CD4-positive, CD25-positive, alpha-beta regulatory T cell (primary cell): ENCODE measurements at places on chromosomes 4 and X.

- no peak for DNase-seq
Measured at GRCh38 chrX:94662689-94663088, 988.7 kb downstream of the FAM133A start.

DNA sequence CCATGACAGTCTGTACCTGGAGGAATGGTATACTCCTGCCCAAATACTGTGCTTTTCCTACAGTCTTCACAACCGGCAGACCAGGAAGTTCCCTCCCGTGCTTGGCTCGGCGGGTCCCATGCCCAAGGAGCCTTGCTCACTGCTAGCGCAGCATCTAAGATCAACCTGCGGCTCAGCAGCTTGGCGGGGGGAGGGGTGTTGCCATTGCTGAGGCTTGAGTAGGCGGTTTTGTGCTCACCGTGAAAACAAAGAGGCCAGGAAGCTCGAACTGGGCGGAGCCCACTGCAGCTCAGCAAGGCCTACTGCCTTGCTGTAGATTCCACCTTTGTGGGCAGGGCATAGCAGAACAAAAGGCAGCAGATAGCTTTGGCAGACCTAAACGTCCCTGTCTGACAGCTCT is 152.7 kb downstream of the TEX11 start:
- DNase-seq: peak; percentile 86

GRCh38 chr4:119675391-119675790 is 46.8 kb upstream of the PDE5A start:
- DNase-seq: no peak

DNA sequence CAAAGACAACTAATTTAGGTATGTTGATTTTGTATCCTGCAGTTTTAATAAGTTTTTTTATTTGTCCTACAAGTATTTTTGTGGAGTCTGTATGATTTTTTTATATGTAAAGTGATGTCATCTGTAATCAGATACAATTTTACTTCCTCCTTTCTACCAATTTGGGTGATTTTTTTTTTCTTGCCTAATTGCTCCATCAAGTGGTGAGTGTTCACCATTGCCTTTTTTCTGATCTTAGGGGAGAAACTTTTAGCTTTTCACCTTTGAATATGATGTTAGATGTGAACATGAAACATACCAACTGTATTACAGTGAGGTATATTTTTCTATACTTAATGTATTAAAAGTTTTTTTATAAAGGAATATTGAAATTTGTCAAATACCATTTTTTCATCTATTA is 362.3 kb downstream of the PABPC4L start:
- no peak for DNase-seq

DNA sequence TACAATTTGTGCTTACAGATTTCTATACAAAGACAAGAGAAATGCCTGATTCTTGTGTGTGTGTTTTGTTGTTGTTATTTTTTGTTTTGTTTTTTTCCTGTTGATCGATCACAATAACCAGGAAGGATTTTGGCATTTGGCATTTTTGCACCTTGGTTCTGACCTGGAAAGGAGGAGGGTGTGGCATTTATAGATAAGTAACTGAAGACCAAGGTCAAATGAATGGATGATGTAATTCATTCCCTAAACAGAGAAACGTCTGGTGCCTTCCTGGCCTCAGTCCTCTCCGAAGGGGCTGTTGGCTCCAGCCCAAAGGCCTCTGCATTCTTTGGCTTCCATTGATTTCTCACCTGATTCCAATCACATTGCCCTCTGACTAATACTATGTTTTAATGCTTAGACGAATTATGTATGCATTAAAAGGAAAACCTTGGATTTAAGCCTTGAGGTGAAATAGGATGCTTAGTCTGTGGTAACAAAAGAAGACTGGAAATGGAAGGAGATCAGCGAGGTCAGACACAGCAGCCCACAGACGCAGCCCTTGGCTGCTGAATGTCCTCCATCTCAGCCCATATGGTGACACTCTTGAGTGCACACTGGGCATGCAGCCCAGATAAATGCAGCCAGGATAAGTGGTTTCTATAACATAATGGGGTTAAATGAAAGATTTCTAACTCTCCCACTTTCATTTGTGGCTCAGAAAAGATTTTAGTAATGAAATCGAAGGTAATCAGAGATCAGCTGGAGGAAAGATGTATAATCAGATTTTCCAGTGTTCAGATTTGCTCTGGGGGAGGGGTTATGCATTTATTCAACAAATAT is 60.5 kb upstream of the TRIM2 start:
- DNase-seq: no peak

DNA sequence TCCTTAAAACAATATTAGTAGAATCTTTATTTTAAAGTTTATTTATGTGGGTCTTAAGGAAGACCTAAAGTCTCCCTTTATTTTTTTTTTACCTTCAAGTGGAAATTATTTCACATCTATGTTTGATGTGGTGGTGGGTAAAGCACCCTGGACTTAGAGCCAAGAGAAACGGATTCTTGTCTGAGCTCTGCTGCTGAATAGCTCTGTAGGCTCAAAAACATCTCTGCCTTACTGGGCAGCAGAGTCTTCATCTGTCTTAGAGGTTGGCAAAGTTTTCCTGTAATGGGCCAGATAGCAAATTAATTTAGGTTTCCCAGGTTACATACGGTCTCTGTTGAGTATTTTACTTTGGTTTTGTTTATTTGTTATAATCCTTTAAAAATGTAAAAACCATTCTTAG is 136.5 kb downstream of the CEP135 start:
- DNase-seq: no peak

GRCh38 chr4:102684610-102685052 is 76.1 kb downstream of the MANBA start:
- no peak for DNase-seq

GRCh38 chr4:42923431-42923830 is 30.9 kb downstream of the GRXCR1 start:
- DNase-seq: no peak

DNA sequence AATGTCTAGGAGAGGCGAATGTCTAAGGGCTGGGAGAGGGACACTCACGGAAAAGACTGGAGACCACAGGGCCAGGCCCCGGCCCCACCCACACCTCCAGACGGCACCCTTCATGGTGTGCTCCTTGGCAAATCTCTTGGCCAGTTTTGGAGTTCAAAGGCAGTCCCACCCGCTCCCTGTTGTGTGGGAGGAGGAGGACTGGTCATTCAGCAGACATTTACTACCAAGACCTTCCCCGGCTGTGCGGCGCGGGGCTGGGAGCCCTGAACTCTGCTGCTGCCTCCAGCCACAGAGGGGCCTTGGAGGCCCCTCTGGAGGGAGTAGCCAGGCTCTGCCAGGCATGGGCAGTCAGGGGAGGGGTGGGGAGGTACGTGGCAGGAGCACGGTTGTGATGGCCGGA is 8.7 kb upstream of the TBC1D14 start:
- no peak for DNase-seq

DNA sequence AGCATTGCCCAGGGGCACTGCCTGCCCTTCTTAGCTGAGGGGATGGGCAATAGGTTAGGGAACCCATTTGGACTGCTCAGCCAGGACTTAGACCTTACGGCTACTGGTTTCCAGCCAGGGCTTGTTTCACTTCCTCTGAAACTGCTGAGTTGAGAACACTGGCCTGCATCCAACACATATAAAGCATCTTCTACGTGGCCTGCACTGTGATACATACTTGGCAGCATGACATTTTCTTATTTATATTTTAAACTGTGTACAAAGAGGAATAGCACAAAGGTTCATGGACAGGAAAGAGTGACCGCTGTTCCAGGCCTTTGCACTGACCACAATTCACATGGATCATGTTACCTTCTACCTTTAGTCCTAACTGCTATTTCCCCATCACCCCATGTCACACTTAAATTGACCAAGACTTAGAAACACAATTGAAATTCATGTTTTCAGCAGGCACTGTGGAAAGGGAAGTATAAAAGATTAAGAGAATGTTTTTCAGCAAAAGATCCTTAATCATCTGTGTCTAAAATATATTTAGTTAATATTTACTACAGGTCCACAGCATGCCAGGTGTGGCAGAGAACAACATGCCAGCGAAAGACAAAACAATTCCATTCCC is 43.7 kb downstream of the NLGN4X start:
- no peak for DNase-seq

GRCh38 chr4:11904846-11905739 is 476.4 kb upstream of the HS3ST1 start:
- DNase-seq: no peak

GRCh38 chr4:113009461-113009860 is 40.0 kb upstream of the ANK2 start:
- DNase-seq: no peak

DNA sequence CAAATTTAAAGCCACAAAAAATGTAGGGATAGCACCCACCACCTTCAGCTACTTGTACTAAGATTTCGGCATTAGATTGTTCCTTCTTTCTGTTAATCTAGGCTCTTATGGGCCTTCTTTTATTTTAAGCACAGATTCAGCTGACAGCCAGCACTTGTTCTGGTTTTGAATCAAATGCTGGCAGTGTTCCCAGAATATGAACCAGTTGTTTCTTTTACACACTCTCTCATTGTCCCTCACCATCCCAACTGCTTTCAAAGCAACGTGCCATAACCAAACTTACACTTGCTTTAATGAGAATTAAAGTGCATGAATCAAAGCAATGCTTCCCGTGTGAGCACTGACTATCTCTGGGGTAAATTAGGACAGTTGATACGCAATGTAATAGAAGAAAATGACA is 744.5 kb upstream of the FAM241A start:
- no peak for DNase-seq

DNA sequence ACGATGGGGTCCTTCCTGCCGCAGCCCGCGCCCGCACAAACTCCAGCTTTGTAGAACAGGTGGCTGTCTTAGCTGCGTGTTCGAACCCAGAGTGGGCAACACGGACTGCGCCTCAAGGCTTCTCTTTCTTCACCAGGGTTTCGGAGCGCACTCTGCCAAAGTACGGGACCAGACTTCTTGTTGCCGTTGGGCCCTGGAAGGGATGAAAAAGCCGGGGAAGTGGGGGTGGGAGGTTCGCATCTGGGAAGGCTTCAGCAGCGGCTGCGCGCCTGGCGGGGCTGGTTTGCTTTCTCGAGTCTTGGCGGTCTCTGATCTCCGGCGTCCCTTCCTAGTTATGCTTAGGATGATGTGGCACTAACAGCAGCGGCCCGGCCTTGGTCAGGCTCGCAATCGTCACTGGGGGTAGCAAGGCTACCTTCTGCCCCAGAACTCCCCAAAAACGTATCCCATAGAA is 673 bp downstream of the PARM1 start:
- no peak for DNase-seq

DNA sequence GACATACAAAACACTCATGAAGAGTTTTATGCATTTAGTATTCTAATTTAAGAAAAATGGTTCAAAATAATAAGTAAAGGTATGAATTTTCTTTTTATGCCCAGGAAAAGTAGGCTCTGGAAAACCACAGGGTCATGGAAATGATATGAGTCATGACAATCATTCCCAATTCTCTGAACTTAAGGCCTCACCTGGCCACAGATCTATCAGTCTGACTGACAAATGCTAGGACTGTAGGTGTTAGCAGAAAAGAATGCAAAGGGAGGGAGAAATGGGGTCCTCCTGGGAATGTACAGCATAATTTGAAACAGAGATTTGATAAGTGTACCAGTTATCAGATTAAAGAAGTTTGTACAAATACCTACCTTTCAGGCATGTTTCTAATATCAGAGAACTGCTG is 270.5 kb upstream of the ARSJ start:
- no peak for DNase-seq

GRCh38 chrX:131301155-131301554 is 12.0 kb upstream of the IGSF1 start:
- no peak for DNase-seq

DNA sequence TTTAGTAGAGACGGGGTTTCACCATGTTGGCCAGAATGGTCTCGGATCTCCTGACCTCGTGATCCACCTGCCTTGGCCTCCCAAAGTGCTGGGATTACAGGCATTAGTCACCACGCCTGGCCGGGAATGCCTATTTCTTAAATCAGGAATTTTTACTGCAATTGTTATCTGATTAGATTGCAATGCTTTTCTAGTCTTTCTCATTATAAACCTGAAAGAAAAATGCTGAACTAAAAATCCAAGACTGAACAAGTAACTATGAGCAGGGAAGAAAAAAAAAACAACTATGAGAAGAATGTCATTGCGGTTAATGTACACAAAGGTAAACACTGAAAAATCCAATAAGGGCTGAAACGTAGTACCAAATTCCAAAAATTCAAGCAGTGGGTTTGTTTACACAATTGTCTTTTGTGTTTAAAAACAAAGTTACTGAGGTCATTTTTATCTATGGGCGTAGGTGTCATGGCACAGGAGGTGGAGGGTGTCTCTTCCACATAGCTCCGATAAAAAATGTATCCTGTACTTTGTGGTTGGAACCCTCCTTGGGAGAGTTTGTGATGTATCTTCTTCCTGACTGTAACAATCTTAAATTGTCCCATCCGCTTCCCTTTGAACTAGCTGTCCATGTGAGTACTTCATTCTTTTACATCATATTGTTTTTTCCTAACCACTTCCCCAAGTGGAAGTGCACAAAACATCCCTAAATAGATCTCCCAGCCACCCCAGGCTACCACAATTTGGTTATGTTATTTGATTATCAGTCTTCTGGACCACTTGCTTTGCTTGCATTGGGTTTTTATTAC is 11.1 kb upstream of the TMEM156 start:
- DNase-seq: no peak

- no peak for DNase-seq
Measured at GRCh38 chrX:50114113-50114512, 86.7 kb downstream of the AKAP4 start.

- DNase-seq: no peak
Measured at GRCh38 chrX:143298663-143299241, 218.5 kb downstream of the SPANXN3 start.

DNA sequence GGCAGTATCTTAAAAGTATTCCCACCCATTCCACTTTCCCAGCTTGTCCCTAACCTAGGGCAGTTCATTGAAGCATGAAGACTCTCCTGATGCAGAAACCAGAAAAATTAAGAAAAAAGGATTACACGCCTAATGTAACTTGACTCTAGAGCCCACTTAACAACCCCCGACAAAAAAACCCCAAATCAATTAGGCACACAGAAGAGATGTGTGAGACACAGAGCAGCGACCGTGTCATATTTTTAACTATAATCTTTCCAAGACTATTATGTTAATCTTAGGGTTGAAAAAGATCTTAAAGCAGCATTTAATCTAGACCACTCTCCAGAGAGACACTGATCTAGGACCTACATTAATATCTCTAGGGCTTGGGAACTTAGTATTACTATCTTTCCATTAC is 1.3 kb downstream of the YTHDC1 start:
- no peak for DNase-seq

DNA sequence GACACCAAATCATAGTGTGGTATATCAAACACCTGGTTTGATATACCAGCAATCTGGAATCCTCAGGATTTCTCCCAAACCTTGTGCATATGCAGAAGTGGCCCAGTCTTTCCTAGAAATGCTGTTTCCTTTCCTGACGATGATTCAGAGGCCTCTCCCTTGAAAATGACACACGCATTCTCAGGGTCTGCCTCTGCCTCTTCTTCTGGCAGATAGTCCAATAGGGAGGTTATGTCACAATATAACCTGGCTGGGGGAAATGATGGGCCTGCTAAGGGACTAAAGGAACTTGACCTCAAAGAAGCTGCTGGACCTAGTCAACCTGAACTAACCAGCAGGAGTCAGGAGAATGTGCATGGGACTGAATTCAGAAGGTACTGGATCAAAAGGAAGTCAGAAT is 435.2 kb downstream of the IDS start:
- no peak for DNase-seq
